ENCODE measurements at places on chromosomes 4 and X.

GRCh38 chr4:139919521-139919920 is 234.5 kb downstream of the MAML3 start:
- DNase-seq: no peak

- DNase-seq: no peak
Measured at GRCh38 chr4:53307210-53307609, 58.7 kb downstream of the SCFD2 start.

GRCh38 chr4:108646706-108647105 is 3.7 kb upstream of the OSTC start:
- no peak for DNase-seq

DNA sequence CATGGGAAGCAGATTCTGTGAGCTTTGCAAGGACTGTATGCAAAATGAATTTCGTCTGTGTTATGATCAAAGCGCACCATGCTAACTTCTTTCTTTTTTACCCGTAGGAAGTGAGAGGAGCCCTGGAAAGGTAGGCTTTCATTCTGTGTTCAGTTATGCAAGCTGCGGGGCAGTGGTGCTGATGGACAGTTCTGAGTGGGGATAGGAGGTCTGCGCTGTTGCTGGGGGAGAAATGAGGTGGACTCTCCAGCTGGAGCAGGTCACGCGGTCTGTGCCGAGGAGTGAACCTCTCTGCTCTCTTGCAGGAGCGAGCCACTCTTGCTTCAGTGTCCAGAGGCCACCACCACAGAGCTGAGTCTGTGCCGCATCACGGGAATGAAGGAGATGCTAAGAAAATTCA is 4.5 kb downstream of the TRIML1 start:
- no peak for DNase-seq

- DNase-seq: no peak
Measured at GRCh38 chr4:25043548-25043947, 12.8 kb upstream of the LGI2 start.

GRCh38 chr4:8051644-8052043 is 107.0 kb downstream of the ABLIM2 start:
- no peak for DNase-seq

- DNase-seq: no peak
Measured at GRCh38 chr4:128906581-128906980, 97.1 kb downstream of the JADE1 start.

DNA sequence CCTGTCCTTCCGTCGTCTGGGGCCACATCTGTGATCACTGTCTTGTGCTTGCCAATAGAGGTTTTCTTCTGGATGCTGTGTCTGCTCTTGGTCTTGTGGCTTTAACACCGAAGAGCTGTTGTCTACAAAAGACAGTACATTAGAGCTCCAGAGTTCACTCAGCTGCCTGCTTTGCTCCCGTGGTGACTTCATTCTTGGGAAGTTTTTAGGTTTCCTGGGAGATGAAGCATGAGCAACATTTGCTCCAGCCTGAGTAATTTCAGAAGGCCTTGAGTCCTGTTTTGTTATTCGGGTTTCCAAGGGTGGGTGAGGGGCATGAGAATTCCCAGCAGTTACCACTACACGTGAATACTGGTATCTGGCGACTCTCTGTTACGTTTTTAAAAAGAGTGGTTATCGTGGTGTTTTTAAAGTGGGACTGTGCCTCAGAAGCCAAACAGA is 189.2 kb downstream of the SHROOM3 start:
- DNase-seq: no peak

DNA sequence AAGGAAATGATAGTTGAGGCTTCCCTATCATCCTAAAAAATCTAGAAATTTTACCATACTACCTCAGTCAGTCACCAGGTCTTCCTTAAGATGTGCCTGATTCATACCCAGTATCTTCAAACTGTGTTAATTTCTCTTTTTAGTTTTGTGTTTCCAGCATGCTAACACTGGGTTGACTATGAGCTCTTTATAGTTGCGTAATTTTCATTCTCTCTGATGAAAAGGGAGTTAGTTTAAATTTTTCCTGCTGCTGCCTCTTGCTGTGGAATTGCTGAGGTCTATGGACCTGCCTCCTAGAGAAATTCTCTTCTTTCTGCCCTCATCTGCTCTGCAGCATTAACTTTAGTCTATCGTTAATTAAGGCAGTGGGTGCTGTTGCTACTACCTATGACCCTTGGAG is 66.6 kb downstream of the BANK1 start:
- no peak for DNase-seq

- no peak for DNase-seq
Measured at GRCh38 chr4:124970011-124970410, 257.5 kb upstream of the ANKRD50 start.

DNA sequence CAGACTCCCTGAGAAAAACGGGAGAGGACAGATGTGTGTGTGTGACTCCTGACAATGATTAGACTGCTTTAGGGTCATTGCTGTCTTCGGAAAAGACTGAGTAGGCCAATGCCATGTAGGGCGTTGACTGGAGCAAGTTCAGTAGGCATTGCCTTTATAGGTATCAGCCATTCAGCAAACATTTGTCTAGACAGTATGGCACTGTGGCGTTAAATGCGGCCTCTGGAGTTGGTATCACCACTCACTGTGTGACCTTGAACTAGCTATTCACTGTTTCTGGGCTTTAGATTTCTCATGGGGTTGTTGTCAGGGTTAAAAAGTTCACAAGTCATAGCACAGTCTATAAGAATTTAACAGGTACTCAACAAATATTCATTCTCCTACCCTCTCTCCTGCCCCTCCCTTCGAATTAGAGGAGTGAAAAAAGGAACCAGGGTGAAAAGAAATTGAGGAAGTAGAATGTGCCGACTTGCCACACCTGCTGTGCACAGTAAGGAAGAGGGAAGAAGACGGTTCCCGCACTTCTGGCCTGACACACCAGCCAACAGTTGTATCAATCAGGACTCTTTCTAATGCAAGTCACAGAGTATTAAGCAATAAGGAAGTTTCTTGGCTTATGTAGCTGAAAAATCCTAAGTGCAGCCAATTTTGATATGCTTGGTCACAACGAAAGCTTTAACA is 83.2 kb upstream of the PLAC8 start:
- no peak for DNase-seq

- DNase-seq: no peak
Measured at GRCh38 chr4:83112231-83112630, 2.3 kb downstream of the PLAC8 start.

GRCh38 chrX:128699716-128700285 is 647.6 kb upstream of the ACTRT1 start:
- DNase-seq: no peak

DNA sequence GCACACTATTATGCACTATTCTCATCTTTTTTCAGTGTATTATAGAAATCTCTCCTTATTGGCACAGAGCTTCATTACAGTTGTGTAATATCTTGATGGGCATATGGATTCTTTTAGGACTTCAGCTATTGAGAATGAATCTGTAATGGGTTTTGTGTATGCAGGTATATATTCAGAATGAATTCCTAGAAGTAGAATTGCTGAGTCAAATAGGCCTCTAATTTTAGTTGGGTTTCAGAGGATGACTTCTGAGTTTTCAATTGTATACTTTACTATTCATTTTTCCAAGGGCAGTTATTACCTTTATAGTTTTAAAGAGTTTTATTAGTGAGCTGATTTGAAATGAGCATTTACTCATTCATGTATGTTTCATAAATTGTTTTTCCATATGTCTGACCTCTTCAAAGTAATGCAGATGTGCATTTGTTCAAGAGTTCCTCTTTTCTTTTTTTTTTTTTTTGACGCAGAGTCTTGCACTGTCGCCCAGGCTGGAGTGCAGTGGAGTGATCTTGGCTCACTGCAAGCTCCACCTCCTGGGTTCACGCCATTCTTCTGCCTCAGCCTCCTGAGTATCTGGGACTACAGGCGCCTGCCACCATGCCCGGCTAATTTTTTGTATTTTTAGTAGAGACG is 19.5 kb downstream of the CASP6 start:
- no peak for DNase-seq

GRCh38 chr4:79295086-79295485 is 30.8 kb downstream of the NAA11 start:
- DNase-seq: no peak

- DNase-seq: no peak
Measured at GRCh38 chr4:11072463-11072862, 356.2 kb downstream of the HS3ST1 start.

GRCh38 chrX:115378471-115378870 is 89.0 kb downstream of the LUZP4 start:
- DNase-seq: no peak

All from DMS 273 treated with DMSO at 0.1 percent for 48 hours (cell line).